RWPE2 (cell line): ENCODE measurements at places on chromosomes 7 and 10.

- DNase-seq = no peak
These were observed 53.8 kb downstream of the KCTD7 start for GRCh38 chr7:66682350-66683093.

- no peak for DNase-seq
These were observed 123.0 kb downstream of the CXCL12 start for GRCh38 chr10:44261710-44262455.

- no peak for DNase-seq
These were observed 515.9 kb downstream of the PARD3 start for GRCh38 chr10:34299105-34299611.

DNA sequence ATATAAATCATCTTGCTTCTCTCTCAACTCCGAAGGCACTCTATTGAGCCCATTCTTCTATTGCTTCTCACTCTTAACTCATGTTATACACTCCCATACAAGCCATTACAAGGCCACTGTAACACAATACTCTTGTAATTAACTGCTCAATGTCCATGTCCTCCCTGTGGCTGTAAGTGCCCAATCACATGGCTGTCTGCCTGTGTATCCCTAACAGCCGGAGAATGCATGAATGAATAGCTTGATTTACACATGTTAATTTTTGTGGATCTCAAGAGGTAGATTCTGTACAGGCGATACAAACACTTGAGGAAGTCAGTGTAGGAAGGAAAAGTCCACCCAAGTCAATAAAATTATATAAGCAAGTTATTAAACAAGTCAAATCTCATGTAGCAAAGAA lies 215.6 kb downstream of the DOCK4 start:
- DNase-seq = no peak

DNA sequence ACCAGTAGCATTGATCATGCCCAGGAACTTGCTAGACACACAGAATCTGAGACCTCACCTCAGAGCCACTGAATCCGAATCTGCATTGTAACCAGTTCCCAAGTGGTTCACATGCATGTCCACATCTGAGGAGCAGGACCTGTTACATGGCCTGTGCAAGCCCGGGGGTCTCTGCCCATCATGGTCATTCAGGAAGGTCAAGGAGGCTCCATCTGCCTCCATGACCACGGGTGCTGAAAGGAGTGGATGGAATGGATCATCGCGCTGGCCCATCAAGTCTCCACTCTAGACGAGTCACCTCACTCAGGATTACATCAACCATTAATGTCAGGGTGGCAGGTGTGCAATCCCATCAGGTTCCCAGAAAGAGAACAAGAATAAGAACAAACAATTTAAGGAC lies 85.8 kb upstream of the ADAM12 start:
- no peak for DNase-seq

GRCh38 chr10:82942286-82943099 lies 1067.5 kb downstream of the NRG3 start:
- DNase-seq = no peak

GRCh38 chr7:25187932-25188331 lies 40.4 kb downstream of the NPVF start:
- no peak for DNase-seq

DNA sequence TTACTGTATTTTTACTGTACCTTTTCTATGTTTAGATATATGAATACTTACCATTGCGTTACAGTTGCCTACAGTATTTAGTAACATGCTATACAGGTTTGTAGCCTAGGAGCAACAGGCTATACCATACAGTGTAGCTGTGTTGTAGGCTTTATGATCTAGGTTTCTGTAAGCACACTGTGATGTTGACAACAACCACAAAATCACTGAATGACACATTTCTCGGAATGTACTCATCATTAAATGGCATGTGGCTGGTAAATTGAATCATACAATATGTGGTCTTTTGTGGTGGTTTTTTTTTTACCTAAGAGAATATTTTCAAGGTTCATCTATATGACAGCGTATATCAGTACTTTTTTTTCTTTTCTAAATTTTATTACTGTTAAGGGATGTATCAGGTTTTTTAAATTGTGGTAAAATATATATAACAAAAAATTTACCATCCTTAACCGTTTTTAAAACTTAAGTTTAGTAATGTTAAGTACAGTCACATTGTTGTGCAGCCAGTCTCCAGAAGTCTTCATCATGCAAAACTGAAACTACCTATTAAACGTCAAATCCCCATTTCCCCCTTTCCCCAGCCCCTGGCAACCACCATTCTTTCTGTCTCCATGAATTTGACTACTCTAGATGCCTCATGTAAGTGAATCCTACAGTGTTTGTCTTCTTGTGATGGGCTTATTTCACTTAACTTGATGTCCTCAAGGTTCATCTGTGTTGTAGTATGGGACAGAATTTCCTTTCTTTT lies 21.5 kb downstream of the BTAF1 start:
- no peak for DNase-seq

GRCh38 chr7:42127232-42127622 lies 109.8 kb downstream of the GLI3 start:
- no peak for DNase-seq
